ENCODE measurements at places on chromosomes 11 and 22. TPM values are rescaled to one million over a fixed set of nuclear protein-coding genes. Genes with fewer than 3 reads are reported as not detected.

- no peak for DNase-seq
Measured at GRCh38 chr11:117459123-117459978, 131.7 kb downstream of the CEP164 start.

GRCh38 chr22:29004647-29005371 is 56.8 kb downstream of the C22orf31 start:
- DNase-seq: peak; percentile 34

GRCh38 chr22:19086417-19086816 is 35.8 kb downstream of the DGCR2 start:
- no peak for DNase-seq

The NRIP3 gene
- total RNA-seq: 4.3 TPM

All from fibroblast of the aortic adventitia (primary cell).